ENCODE measurements at places on chromosomes 16 and 17. TPM values are rescaled to one million over a fixed set of nuclear protein-coding genes. Genes with fewer than 3 reads are reported as not detected.

The SLC6A4 gene
- total RNA-seq, result 2.0 TPM

- no peak for DNase-seq
Observed at GRCh38 chr17:12485361-12485906, 180.3 kb upstream of the MYOCD start.

The SLC13A2 gene
- total RNA-seq, result not detected

- no peak for DNase-seq
Observed at GRCh38 chr16:26583803-26584202, 482.9 kb upstream of the C16orf82 start.

All from right atrium auricular region (tissue), 2 donors.